Ammon's horn (tissue), 1 donor: ENCODE measurements at places on chromosomes 4 and X.

DNA sequence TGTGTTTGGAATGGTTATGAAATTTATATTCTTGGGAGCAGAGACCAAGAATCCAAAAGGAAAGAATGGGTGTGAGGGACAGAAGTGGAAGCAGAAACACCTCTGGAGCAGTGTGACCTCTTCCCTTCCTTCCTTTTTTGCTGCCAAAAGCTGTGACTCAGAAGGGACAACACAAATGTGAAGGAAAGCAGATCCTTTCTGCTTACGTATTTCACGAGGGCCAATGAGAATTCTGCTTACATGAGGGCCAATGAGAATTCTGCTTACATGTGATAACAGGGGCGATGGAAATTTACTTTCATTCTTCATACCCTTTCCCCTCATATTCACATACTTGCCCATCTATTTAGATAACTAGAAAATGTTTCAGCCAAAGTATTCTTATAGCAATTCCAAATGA, 404.6 kb downstream of the PRDM5 start:
- DNase-seq = no peak

- peak; percentile 86 for DNase-seq
Measured at GRCh38 chr4:2800691-2801596, 8.1 kb downstream of the SH3BP2 start.

DNA sequence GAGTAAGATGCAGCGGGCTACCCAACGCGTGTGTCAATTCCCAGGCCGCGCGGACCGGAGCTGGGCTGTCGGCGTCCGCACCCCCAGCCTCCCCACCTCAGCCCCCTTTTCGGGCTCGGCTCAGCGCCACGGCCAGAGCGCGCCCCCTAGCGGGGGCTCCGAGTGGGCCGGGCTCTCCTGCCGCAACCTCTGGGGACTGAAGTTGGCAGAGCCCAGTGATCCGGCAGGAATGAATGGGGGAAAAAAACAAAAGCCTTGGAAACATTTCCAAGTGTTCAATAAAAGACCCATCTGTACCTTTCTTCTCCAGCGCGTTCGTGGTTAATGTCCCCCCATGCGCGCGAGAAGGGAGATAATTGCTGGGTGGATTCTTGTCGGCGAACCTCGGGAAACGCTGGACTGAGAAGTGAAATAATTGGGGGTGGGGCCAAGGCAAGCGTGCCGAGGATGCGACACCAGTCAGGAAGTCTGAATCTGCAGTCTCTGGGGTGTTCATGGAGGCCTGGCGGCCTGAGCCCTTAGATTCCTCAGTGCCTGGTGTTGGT, 5.2 kb upstream of the ARX start:
- no peak for DNase-seq

DNA sequence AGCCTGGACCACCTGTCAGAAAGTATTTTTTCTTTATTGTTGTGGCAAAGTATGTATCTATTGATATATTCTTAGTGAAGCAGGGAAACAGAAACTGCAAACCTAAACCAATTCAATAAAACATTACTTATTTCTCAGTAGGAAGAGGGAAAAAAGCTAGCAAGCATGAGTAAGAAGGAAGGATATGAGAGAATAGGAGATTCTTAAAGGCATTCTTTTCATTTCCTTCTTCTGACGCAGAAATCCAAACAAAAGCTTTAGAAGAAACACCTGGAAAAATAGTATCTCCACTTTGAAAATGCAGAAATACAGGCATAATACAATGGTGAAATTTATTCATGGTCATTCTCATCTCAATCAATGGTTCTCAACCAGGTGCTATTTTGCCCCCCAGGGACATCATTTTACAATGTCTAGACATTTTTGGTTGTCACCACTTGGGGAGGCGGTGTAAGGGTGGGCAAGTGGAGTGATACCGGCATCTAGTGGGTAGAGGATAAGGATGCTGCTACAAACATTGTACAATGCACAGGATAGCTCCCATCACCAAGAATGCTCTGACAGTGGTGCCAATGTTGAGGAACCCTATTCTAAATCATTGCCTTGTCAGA, 21.7 kb upstream of the ATXN3L start:
- no peak for DNase-seq

DNA sequence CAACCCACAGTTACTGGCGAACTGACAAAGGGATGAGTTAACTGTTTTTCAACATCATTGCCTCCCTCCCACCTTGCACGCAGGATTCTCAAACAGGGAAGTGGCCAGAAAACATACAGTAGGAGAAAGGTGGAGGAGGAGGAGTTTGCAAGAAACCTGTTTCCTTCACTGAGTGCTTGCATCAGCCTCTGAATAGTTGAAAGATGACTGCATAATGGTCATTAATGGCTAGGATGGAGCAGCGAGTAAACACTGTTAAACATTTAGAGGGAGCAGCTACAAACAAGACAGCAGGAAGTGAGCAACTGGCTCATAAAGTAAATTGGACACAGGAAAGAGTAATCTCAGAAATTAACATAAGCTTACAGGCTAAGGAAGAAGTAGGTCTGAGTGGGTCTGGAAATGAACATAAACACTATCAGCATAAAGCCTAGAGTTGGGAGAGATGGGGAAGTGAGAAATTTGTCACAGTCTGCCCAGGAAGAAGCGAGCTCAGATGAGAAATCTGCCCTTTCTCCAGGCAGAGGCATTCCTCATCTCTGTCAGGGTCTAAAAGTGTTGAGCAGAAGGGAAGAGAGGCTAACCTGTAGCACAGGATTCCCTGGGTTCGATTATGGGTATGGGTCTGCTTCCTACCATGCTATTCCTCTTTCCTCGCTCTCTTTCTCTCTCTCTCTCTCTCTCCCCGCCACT, 38.6 kb downstream of the TRPC5OS start:
- no peak for DNase-seq

- DNase-seq = no peak
Measured at GRCh38 chr4:88765729-88766128, 68.1 kb upstream of the NAP1L5 start.

- no peak for DNase-seq
Measured at GRCh38 chrX:65706041-65706828, 38.8 kb downstream of the MSN start.

GRCh38 chr4:172061204-172061603, 248.0 kb downstream of the GALNTL6 start:
- no peak for DNase-seq

DNA sequence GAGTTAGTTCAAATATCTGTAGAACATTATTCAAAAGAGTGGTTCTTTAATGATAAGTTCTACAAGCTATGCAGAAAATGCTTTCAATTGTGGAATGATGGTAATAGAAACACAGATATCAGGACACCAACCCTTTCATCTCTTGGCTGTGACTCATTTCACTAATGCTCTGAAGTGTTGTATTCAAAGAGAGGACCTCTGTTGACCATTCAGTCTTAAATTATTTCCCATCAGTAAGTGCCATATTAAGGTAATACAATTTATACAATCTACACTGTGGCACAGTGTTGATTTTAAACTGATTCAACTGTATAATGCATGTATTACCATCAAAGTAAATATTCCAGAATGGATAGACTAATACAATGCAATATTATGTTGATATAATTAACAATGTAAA, 289.0 kb upstream of the ADGRL3 start:
- DNase-seq = no peak

- DNase-seq = no peak
Measured at GRCh38 chr4:150229520-150229919, 151.3 kb downstream of the DCLK2 start.

DNA sequence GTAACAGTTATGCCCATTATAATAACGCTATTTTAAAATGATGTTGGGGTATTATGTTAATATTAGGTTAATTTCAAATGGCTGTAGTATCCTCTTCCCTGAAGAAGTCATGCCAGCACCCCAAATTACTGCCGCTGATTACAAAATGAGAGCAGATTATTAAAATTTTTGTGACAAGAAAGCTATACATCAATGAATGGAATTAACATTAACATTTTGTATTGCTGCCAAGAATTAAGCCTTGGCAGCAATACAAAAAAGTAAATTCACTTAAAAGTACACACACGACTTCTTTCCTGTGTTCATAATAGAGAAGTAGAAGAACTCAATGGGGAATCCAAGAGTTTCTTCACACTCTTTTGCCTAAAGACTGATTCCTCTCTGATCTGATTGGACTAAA, 482.8 kb downstream of the STIM2 start:
- DNase-seq = no peak

DNA sequence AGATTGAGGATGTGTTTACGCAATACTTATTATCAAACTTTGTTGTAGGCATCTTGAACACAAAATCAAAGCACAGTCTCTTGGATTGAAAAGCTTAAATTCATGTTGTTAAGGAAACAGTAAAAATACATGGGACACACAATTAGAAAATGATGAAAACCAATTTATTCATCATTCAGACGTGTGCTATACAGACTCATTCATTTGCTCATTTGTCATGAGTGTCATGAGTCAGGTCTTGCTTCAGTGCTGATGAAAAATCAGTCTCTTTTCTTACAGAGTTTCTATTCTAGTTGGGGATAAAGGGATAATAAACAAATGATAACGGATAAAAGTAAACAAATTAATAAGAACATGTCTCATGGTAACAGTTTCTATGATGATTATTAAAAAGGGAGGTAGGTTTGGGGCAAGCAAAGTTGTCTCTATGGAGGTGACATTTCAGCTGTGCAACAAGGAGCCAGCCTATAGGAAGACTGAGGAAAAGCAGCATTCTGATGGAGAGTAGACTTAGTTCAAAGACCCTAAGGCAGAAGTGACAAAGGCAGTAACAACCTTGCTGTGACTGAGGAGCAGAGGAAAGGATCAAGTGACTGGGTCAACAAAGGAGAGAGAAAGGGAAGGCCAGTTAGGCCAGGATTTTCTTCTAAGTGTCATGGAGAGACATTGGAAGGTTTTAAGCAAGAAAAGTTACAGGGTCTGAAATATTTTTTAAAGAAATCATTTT, 224.0 kb upstream of the HHIP start:
- DNase-seq = no peak

- no peak for DNase-seq
Measured at GRCh38 chr4:2458546-2459491, 10.1 kb upstream of the RNF4 start.

DNA sequence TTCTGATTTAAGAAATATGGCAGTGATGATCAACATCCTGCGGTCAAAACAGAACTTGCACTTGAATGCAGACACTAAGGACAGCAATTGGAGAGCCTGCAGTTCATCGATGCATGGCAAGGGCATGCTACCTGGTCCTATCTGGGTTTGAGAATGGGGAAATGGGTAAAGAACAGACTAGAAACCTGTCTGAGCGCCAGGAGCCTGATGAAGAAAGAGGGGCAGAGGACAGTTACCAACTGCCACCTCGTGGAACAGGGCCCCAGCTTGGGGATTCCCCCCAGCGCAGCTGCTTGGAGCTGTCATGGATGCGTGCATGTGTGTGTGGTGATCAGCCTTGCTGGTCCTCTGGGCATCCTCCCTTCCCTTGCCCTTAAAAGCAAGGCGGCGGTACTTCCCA, 30.2 kb upstream of the NKRF start:
- DNase-seq = no peak

- DNase-seq = no peak
Measured at GRCh38 chrX:35150052-35150451, 207.5 kb downstream of the FAM47B start.

- DNase-seq = no peak
Measured at GRCh38 chr4:48184882-48185281, 50.8 kb upstream of the TXK start.

GRCh38 chr4:165472943-165473676, 94.3 kb downstream of the CPE start:
- no peak for DNase-seq

DNA sequence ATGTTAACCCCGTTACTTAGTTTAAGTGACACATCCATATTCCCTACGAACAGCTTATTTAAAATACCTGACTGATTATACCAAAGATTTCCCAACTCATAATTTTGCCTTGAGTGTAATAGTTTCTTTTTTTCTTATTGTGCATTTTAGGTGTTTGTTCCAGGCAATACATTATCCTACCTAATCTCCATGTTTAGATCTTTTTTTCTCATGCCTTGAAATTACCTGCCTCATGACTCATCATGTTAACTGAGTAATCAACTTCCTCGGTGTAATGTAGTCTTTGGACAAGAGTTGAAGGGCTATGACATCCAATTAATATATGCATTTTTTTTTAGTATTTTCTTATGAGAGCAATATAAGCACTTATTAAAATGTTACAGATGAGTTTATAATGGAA, 228.7 kb upstream of the ANKRD50 start:
- DNase-seq = no peak

GRCh38 chrX:21907260-21907659, 33.2 kb upstream of the SMS start:
- no peak for DNase-seq

DNA sequence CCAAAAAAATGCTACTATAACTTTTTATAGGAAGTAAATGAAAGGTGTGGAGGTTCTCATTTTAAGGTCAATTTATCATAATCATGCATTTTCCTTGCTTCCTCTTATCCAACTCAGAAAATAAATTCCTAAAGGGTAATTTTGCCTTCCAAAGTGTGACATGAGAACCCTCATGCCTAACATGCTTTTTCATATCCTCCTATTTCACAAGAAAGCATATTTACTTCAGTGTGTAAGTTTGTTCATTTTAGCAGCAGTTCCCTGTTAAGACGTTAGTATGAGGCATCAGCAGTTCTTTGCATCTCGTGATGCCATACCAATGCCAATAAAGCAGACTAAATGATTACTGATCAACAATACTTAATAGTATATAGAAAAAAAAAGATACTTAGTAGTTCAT, 18.4 kb downstream of the WDFY3 start:
- no peak for DNase-seq

DNA sequence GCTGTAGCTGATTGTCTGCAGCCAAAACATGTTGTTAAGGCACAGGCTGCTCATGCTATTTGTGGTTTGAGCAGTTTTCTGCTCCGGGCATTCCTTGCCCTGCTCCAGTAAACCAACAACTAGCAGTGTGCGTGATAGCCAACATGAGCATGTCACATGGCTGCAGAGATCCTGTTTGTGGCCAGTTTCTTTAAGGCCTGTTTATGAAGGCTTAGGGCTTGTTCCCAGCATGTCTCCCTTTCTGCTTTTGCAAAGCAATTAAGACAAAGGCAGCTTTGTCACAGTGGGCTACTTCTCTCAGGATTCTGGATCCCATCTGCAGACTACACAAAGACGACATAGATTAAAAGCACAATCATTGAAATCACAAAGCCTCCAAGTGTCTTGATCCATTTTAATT, 160.5 kb downstream of the ZNF518B start:
- DNase-seq = peak; percentile 94
